Glomerular endothelial cell (primary cell): ENCODE measurements at places on chromosomes 5 and 9. TPM values are rescaled to one million over a fixed set of nuclear protein-coding genes. Genes with fewer than 3 reads are reported as not detected.

The PCDHB5 gene
- total RNA-seq, result 2.5 and 4.1 TPM in 2 replicates

The WDR38 gene
- not detected in 2 replicates for total RNA-seq

The FAM78A gene
- total RNA-seq, result 8.2 and 25.2 TPM in 2 replicates

The LRSAM1 gene
- 30.0 and 37.7 TPM in 2 replicates for total RNA-seq

The PHF2 gene
- total RNA-seq, result 19.3 and 22.9 TPM in 2 replicates

The ADGRV1 gene
- 0.12 and 0.15 TPM in 2 replicates for total RNA-seq

The TAF11L10 gene
- total RNA-seq, result not detected in 2 replicates

The ARAP3 gene
- 43.5 and 69.0 TPM in 2 replicates for total RNA-seq

The ALDOB gene
- total RNA-seq, result not detected in 2 replicates

The CRAT gene
- total RNA-seq, result 46.1 and 60.4 TPM in 2 replicates

The TSLP gene
- 0.06 TPM in 1 of 2 replicates, not detected in the other for total RNA-seq

The PCYOX1L gene
- 18.7 and 19.0 TPM in 2 replicates for total RNA-seq

The PHAX gene
- 27.1 and 43.6 TPM in 2 replicates for total RNA-seq

The BAAT gene
- total RNA-seq, result not detected in 2 replicates

The PTGS1 gene
- 1.1 and 4.2 TPM in 2 replicates for total RNA-seq

The DIPK1B gene
- total RNA-seq, result 153 and 247 TPM in 2 replicates

The STK10 gene
- 61.3 and 79.8 TPM in 2 replicates for total RNA-seq

The PCBD2 gene
- total RNA-seq, result 5.7 and 6.5 TPM in 2 replicates

The ZNF346 gene
- 14.8 and 18.1 TPM in 2 replicates for total RNA-seq

The JAKMIP2 gene
- 0.29 and 0.44 TPM in 2 replicates for total RNA-seq

The MLANA gene
- total RNA-seq, result not detected in 2 replicates

The CXCL14 gene
- total RNA-seq, result not detected in 2 replicates

The PCDHGA11 gene
- 12.3 and 17.5 TPM in 2 replicates for total RNA-seq

The PIP5K1B gene
- 0.23 and 0.29 TPM in 2 replicates for total RNA-seq

The DNAI1 gene
- not detected in 2 replicates for total RNA-seq

The GRIN3A gene
- total RNA-seq, result not detected in 2 replicates

The SH3TC2 gene
- total RNA-seq, result 2.5 and 3.6 TPM in 2 replicates

The MELK gene
- total RNA-seq, result 10.1 and 14.7 TPM in 2 replicates

The ITGA2 gene
- 50.5 and 69.4 TPM in 2 replicates for total RNA-seq

The ALDH1A1 gene
- 10.5 and 172 TPM in 2 replicates for total RNA-seq

The ZNF454 gene
- 1.3 and 3.3 TPM in 2 replicates for total RNA-seq

The IL31RA gene
- 0.76 and 3.5 TPM in 2 replicates for total RNA-seq

The PDLIM4 gene
- total RNA-seq, result 88.4 and 118 TPM in 2 replicates

The ADAMTS6 gene
- total RNA-seq, result 11.8 and 27.2 TPM in 2 replicates

The PCDHGA10 gene
- 4.0 and 12.4 TPM in 2 replicates for total RNA-seq

The TTC23L gene
- total RNA-seq, result 0.41 and 0.63 TPM in 2 replicates

The TDRD7 gene
- 9.5 and 13.5 TPM in 2 replicates for total RNA-seq

The PDE6A gene
- not detected in 2 replicates for total RNA-seq

The C5orf52 gene
- total RNA-seq, result not detected in 2 replicates

The HNRNPA0 gene
- total RNA-seq, result 10.2 and 15.0 TPM in 2 replicates

The CTSV gene
- 0.19 and 1.6 TPM in 2 replicates for total RNA-seq

The IER5L gene
- 21.4 and 23.3 TPM in 2 replicates for total RNA-seq

The GZMA gene
- total RNA-seq, result not detected in 2 replicates

The C5orf58 gene
- total RNA-seq, result not detected in 2 replicates

The PLCXD3 gene
- total RNA-seq, result not detected in 2 replicates

The TLR4 gene
- total RNA-seq, result 38.6 and 38.8 TPM in 2 replicates

The MED27 gene
- total RNA-seq, result 19.1 and 25.4 TPM in 2 replicates

The SPOCK1 gene
- 11.8 and 24.4 TPM in 2 replicates for total RNA-seq

The S100Z gene
- total RNA-seq, result not detected in 2 replicates
